ENCODE measurements at places on chromosomes 4 and X.

DNA sequence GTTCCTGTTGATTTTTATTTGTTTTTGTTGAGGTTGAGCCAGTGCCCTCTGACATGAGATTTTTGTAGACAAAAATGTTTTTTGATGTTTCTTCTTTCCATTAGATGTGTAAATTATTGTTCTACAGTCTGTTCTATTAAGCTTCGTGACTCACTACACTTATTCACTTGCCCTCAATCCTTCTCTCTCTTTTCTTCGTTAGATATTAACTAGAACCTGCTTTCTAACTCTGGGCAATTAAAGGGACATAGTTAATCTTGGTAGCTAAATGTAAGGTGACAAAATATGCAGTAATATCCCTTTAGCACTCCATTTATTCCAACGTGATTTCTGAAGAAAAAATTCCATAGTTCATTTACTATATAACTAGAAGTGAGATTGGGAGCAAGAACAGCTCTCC, 333.9 kb downstream of the PDHA2 start:
- no peak for DNase-seq

DNA sequence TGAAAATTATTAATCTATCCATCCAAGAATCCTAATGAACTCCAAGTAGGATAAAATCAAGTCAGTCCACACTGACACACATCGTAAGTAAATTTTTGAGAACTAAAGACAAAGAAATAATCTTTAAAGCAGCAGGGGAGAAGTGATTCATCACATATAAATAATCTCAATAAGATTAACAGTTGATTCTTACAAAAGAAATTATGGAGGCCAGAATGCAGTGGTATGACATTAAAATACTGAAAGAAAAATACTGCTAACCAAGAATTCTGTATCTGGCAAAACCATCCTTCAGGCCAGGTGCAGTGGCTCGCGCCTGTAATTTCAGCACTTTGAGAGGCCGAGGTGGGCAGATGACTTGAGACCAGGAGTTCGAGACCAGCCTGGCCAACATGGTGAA, 96.1 kb upstream of the SH3RF1 start:
- DNase-seq = no peak

- no peak for DNase-seq
Observed at GRCh38 chrX:72735561-72735960, 21.5 kb upstream of the PHKA1 start.

DNA sequence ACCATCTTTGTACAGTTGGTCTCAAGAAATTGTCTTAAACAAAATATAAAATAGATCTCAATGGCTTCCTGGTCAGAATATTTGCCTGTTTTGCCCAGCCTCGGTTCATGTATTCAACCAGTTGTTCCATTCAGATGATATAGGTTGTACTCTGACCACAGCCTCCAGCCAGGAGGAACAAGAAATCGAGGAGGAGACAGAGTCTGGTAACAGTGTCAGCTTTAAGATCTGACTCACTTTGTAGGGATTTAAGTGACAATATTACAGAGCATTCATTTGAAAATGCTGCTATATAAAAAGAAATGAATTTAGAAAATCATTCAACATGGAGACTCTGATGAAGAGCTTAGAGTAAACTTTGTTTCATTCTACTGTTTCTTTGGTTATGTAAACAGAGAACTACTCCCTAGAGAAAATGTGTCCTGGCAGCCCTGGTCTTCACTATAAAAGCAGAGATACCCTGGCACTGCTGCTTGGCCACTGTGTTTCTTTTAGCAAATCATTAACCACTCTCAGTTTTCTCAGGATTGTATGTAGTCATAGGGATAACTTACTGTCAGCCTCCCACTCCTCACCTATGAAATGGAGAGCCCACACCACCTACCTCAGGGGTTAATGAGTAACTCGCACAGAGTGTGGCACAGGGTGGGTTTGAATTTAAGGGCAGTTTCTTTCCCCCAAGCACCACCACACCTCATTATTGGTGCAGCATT, 53.5 kb downstream of the PAGE2 start:
- DNase-seq = no peak

DNA sequence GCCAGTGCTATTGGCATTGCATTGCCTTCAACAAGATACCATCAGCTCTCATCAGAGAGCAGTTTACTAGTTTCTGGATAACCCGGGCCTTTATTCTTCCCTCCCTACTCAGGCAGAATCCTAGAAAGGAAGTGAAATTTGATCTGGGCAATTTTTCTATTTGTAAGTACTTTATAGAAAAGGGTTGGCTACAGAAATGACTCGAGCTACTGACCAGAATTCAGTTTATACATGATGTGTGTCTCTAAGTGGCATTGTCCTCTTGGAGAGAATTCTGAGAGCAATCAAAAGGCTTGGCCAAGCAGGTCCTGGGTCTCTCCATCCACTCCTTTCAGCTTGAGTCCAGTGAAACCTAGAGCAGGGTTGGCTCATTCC, 192.7 kb upstream of the LEF1 start:
- DNase-seq = no peak

DNA sequence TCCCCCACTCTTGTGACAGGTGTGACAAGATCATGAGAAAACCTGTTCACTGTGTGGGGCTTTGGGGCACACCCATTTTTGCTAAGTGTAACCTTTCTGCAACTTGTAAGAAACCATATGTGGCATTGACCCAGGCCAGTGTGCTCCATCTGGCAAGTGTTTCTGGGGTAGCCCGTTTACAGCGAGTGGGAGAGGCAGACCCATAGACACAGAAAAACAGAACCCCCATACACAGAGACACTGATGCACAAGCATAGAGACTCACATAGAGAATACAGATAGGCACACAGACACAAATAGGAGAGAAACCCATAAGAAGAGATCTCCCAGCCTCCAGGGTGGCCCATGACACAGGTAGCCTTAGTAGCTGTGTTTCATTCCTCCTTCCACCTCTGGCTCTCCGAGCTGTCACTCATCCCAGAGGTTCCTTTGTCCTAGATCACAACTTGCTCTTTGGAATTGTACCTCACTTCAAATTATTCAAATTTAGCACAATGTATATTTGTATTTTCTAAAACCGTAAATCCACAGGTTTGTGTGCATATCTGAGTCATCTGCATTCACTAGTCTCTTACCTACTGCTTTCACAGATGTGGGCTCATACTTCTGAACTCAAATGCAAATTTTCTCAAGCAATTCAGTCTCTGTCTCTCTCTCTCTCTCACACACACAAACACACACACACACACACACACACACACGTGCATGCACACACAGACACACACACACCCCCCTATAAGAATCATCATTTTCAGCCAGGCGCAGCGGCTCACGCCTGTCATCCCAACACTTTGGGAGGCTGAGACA, 114.4 kb downstream of the SH3KBP1 start:
- DNase-seq = no peak
